ENCODE measurements at places on chromosomes 16 and 17.
A peak's percentile ranks its signal among the peaks of the same experiment; 100 is the strongest.

GRCh38 chr17:63751806-63752205 is 10.2 kb upstream of the STRADA start:
- no peak for DNase-seq

DNA sequence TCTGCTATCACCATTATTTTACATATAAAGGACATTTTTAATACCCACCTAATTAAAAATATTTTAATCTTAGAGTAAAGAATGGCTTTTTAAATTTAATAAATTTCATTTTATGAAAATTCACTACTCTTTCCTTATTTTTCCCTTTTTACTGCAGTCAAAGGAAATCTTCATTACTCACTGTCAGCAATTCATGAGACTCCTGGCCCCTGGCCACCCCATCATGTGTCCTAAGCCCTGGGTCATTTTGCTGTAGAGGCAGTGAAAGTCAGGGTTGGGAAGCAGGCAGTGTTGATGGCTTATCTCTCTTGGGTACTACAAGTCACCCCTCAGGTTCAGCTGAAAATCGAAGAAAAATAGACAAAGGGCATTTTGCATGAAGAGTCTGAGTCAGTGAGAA is 468.6 kb upstream of the CCL2 start:
- DNase-seq, result no peak

- DNase-seq, result no peak
Observed at GRCh38 chr17:41251261-41251660, 1.8 kb downstream of the KRTAP9-4 start.

DNA sequence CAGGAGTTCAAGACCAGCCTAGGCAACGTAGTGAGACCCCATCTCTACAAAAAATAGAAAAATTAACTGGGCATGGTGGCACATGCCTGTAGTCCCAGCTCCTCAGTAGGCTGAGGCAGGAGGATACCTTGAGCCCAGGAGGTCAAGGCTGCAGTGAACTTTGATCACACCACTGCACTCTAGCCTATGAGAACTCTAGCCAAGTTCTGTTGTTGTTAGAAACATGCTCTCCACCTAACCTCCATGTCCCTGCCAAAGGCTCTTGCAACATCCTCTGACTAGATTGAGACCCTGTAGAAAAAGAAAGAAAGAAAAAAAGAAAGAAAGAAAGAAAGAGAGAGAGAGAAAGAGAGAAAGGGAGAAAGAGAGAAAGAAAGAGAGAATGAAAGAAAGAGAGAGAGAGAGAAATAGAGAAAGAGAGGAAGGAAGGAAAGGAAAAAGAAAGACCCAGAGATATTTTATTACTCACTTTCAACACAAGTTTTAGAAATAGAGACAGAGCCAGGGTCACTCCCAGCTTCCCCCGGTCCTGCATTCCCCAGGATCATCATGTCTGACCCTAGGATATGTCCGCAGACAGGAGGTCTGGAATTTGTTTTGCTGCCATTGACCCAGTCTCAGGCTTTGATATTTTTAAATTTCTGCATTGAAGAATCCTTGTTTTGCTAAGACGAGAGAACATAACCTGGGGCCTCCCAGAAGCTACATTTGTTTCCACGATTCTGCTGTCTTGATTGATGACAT is 376.5 kb upstream of the CDH5 start:
- no peak for DNase-seq

DNA sequence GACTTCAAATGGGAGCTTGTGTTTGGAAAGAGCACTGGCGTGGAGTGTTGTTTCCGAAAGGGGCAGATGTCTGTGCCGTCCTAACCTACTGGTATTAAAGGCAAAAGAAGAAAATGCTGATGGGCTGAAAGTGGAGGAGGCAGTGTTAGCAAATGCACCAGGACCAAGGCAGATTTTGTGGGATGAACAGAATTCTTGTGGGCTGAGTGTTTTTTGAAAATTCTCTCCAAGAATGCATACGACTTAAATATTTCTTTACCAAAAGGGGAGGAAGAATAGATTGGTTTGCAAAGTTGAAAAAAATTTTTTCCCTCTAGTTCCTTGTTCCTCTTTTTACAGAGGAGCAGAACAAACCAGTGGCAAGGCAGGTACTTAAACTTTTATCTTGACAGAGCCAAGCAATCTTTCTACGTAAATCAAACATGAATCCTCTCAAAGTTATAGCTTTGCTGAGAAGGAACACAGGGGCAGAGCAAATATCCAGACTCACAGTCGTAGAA is 16.8 kb downstream of the MARCHF10 start:
- no peak for DNase-seq

DNA sequence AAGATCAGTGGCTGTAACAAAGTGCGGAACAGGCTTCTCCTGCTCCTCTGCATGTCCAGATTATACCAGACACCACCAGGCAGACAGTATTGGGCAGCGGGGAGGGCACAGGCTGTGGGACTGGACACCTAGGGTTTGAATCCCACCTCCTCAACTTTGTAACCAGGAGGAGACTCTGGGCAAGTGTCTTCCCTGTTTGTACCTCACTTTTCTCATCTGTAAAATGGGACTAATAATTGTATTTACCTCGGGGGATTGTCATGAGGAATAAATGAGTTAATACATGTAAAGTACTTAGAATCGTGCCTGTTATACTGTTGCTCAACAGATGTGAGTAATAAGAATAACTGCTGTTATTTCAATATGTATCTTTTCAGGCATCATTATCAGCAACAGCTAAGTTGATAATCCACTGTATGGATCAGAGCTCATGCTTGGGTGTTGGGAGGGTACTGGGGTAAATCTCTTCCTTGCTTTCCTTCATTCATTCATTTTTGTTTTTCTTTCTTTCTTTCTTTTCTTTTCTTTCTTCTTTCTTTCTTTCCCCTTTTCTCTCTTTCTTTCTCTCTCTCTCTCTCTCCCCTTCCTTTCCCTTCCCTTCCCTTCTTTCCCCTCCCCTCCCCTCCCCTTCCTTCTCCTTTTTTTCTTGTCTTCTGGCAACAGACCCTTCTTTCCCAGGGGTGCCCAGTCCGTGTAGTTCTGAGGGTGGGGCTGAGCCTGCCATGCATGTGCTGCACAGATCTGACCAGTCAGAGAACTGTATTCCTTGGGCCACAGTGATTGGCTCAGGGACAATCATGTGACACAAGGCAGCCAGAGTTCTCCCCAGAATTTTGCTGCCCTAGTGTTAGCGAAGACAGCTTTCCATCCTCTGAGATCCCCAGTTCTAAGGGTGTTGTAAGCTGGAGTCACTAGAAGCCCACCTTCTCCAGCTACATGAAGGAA is 25.3 kb upstream of the BRD7 start:
- no peak for DNase-seq

- DNase-seq, result no peak
Observed at GRCh38 chr17:77901481-77901880, 57.0 kb upstream of the TNRC6C start.

GRCh38 chr16:67149276-67150046 is 1.3 kb downstream of the B3GNT9 start:
- DNase-seq, result no peak

- DNase-seq, result no peak
Observed at GRCh38 chr17:4064366-4064765, 78.5 kb downstream of the ZZEF1 start.

- DNase-seq, result no peak
Observed at GRCh38 chr16:74431516-74431915, 10.2 kb upstream of the CLEC18B start.

DNA sequence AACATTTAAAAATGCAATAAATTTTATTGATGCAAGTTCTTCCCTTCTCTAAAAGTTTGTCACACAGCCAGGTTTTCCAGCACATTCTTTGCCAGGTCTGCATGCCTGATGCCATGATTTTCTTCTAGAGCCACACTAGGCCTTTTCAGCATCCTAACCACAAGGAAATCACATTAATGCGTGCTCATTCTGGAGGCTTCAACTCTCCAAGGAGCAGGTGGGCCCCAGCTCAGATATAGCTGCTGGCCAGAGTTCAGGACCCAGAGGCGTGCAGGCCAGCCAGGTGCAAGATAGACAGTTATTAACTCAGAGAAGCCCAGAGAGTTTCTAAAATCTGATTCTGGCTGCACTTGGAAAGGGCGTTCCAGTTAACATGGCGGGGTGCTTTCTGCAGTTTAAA is 124.5 kb upstream of the MAF start:
- no peak for DNase-seq

- DNase-seq, result peak; percentile 78
Observed at GRCh38 chr17:34235389-34236028, 19.6 kb upstream of the CCL2 start.

Measured in dermis microvascular lymphatic vessel endothelial cell (primary cell).